ENCODE measurements at places on chromosomes 16 and 17. TPM values are rescaled to one million over a fixed set of nuclear protein-coding genes. Genes with fewer than 3 reads are reported as not detected.

KRT31 gene
- 0.01 TPM for polyA plus RNA-seq

GRCh38 chr17:66347661-66348514 is 45.5 kb downstream of the PRKCA start:
- no peak for DNase-seq

- DNase-seq = no peak
These were observed 7.3 kb downstream of the GJD3 start for GRCh38 chr17:40356990-40357881.

IRX3 gene
- polyA plus RNA-seq = 40.5 TPM

TEKT1 gene
- polyA plus RNA-seq = not detected

DNA sequence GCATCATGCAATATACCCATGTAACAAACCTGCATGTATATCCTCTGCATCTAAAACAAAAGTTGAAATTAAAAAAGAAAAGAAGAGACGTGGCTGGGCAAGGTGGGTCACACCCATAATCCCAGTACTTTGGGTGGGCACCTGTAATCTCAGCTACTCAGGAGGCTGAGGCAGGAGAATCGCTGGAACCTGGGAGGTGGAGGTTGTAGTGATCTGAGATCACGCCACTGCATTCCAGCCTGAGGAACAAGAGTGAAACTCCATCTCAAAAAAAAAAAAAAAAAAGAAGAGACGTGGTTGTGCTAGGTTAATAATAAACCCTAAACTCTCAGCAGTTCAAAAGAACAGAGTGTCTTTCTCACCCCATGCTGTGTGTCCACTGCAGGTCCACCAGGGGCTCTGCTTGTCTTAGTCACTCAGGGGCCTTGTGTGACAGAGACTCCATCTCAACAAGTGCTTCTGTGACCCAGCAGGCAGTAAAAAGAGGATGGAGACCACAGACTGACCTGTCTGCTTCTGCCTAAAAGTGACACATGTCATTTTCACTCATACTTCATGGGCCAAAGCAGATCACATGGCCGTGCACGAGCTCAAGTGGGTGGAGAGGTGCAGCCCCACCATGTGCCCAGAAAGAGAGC is 22.3 kb upstream of the N4BP1 start:
- DNase-seq = no peak

- DNase-seq = no peak
These were observed 269.8 kb upstream of the MYOCD start for GRCh38 chr17:12395733-12396354.

C16orf54 gene
- polyA plus RNA-seq = 0.26 TPM

DNA sequence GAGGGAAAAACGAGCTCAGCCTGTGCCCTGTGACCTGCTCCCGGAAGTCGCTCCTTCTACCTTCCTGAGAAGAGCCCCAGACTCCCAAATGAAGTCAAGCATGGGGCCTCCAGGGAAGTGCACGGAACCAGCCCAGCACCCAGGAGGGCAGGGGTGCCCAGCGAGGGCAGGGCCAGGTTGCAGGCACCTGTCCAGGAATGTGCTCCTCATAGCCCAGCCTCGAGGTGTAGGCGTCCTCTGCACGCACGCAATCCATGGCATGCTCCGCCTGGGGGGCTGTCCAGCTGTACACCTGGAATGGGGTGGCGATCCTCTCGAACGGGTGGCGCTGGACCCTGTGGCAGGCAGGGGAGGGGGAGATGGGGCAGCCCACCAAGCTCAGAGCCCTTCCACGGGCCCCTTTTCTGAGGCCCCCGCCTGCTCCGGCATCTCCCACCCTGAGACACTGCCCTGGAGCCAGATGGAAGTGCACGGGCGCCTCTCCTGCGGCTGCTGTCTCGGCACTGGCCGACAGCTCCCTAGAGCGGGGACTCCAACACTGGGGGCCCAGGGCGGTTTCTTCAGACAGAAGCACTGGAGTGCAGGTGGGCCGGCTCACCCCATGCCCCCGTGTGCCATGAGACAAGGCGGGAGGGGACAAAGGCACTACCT is 10.9 kb downstream of the CLUH start:
- no peak for DNase-seq

- no peak for DNase-seq
These were observed 43.2 kb downstream of the SLC6A2 start for GRCh38 chr16:55698946-55699345.

DNA sequence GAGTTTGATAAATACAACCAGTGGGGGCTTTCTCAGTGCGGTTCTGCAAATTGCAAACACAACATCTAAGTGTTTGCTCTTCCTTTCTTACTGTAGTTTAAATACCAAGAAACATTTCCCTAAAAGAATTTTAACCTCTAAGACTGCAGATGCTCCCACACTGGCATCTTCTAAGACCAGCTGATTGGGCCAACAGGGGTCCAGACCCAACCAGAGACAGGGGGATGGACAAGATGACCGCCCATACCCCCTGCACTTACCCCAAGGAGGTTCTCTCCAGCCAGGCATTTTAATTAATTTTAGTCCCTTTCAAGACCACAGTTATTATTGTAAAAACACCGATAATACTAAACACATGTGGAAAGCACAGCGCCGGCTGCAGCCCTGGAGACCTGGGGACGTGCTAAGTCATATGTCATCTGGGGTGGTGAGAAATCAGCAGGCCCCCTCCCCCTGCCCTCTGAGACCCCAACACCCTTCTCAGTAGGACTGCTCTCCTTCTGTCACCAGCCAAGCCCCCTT is 242.3 kb downstream of the SOX9 start:
- DNase-seq = no peak

DNA sequence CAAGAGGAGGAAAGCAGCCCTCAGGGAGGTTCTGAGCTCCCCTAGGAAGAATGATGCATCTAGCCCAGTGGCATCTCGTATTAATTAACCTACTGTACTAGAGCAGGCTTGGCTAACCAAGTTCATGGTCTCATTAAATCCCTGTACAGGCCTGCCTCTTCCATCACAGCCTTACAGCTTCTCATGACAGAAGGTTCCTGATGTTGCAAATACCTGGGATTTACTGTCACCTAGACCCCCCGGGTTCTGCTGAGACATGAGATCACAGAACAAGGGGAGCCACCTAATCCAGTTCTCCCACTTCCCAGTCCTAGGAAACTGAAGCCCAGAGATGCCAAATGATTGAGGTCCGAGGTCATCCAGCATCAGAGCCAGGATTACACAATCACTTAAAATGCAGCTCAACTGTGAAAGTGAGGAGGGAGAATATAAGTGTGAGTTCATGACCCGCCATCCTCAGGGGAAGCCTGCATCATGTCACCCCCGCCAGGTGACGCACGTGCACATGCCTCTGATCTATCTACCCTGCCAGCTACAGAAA is 23.9 kb downstream of the ACLY start:
- no peak for DNase-seq

DNA sequence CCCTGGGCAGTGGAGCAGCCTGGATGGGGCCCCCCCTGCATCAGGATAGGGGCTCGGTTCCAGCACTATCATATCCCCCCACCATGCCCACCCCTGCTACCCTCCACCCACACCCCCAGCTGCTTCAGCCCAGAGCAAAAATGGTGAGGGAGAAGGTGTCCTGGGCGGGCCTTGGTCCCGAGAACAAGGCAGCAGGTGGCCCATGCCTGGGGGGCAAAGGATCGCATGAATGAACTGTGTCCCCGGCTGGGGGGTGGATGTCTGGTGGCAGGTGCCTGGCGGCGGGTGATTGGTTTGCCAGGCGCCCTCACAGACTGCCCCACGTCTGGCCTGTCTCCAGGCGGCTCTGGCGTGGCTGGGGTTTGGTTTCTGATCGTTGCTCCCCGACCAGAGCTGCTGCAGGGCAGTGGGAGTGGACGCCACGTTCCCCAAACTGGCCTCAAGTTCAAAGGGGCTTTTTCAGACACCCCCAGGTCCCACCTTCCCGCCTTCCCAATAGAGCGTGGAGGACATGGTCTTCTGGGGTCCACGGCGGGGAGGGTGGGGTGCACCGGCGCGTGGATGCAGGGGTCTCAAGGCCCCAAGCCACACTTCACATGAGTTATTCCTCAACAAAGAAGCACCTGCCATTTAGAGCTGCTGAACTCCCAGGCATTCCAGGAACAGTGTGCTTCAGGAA is 12.6 kb downstream of the UTS2R start:
- no peak for DNase-seq

GRCh38 chr17:7046127-7046724 is 2.3 kb upstream of the SLC16A11 start:
- no peak for DNase-seq

PPY gene
- not detected for polyA plus RNA-seq

Measured in heart right ventricle (tissue), 16 donors.